Stimulated activated CD4-positive, alpha-beta T cell treated with anti-CD3 and anti-CD28 coated beads, TNF-alpha, amount 100 ng/mL, for 48 hours (primary cell): ENCODE measurements at places on chromosomes 2 and 18.

DNA sequence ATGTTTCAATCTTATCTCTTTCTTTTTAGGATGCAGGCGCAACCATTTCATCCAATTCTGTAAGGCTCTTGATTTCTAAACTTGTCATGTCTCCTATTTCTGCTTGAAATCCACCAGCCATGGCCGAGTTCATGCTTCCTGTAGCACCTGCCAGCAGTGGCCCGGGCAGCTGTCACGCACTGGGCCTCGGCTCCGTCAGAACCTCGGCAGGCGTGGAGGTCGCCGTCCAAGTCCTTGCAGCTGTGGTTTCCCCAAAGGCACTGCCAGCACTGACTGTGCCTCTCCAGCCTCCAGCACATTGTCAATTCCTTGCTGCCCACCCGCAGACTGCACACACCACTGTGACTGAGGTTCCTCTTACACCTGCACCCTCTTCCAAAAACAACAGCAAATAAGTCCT lies 188.7 kb upstream of the SALL3 start:
- no peak for DNase-seq

GRCh38 chr2:195498839-195499490 lies 158.1 kb upstream of the SLC39A10 start:
- no peak for DNase-seq

DNA sequence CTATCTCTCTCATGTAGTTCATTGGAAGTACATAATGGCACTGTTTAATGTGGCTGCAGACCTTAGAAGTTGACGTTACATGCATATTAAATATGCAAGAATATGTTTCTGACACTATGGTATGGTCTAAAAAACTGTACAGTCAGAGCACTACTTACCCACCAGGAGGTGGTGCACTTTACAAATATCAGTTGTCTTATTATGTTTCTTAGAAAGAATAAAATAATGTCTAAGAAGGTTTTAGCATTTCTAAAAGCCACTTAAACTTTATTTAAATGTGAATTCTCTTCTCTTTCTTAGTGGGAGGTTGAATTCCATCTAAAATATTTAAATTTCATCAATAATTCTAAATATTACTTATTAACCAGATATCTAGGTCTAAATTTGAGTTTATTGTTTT lies 4.3 kb downstream of the TMEFF2 start:
- DNase-seq: no peak

DNA sequence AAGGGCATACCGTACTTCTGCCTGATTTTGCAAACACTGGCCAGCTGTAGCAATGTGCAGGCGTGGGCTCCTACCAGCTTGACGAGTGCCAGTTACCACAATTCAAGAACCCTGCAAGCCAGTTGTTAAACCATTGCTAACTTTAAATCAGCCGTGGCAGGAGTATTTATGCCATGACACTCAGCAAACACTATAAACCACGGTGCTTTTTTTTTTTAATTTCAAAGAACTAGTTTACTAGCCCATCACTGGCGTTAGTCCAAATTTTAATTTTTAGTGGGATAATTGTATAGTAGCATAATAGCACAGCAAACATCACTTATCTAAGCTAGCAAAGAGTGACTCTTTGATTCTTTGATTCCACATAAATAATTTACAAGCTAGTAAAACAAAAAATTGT lies 111.1 kb downstream of the COL4A4 start:
- no peak for DNase-seq

DNA sequence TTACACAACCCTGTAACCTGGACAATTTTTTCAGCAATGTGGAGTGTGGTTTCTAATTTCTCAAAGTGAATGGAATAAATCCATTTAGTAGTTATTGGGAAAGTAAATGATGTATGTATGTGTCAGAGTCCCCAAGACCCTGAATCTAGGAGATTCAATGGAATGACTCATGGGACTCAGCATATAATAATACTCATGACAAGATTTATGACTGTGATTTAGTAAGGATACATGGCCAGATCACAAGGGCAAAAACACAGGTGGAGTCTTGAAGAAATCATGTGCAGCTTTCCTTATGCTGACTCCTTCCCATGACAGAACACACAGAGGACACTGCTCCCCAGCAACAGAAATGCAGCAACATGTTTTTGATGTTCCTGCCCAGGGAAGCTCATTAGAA lies 1877.7 kb upstream of the LRRTM1 start:
- no peak for DNase-seq

- no peak for DNase-seq
Observed at GRCh38 chr2:86764661-86765309, 25.9 kb downstream of the CD8A start.
